Stimulated activated naive CD4-positive, alpha-beta T cell (primary cell): ENCODE measurements at places on chromosomes 1 and 21.
A peak's percentile ranks its signal among the peaks of the same experiment; 100 is the strongest.

DNA sequence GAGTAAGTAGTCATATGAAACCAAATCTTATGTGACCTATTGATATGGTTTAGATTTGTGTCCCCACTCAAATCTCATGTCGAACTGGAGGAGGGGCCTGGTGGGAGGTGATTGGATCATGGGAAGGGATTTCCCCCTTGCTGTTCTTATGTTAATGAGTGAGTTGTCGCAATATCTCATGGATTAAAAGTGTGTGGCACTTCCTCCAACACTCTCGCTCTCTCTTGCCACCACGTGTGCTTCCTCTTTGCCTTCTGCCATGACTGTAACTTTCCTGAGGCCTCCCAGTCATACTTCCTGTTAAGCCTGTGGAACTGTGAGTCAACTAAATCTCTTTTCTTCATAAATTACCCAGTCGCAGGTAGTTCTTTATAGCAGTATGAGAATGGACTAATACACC is 241.2 kb downstream of the RGS7 start:
- DNase-seq: no peak

- no peak for DNase-seq
Observed at GRCh38 chr1:167507719-167508118, 10.6 kb downstream of the CD247 start.

- DNase-seq: no peak
Observed at GRCh38 chr1:167088746-167089417, 1.3 kb downstream of the GPA33 start.

GRCh38 chr1:44313265-44313918 is 41.7 kb downstream of the ERI3 start:
- no peak for DNase-seq

- DNase-seq: no peak
Observed at GRCh38 chr1:54255026-54255702, 55.2 kb downstream of the MRPL37 start.

GRCh38 chr1:15103906-15104305 is 49.6 kb upstream of the TMEM51 start:
- DNase-seq: no peak

GRCh38 chr1:180912211-180912800 is 391 bp upstream of the KIAA1614 start:
- no peak for DNase-seq

DNA sequence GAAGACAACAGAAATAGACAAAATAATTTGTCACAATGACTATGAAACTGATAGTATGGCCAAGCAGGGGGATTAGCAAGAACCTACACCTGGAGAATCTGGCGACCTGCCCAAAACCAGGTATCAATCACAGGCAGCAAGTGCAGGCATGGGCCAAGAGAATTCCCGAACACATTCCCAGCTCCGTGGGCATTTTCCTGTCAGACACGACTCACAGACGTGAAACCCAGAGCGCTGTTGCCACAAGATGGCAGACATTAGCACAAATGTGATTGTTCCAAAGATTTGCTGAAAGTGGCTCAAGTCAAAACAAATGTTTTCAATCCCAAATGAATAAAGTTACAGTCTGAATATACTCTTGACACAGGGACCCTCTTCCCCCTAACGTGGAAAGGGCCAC is 36.8 kb downstream of the HLCS start:
- DNase-seq: no peak

- no peak for DNase-seq
Observed at GRCh38 chr1:76948846-76949245, 81.6 kb downstream of the ST6GALNAC5 start.

- DNase-seq: no peak
Observed at GRCh38 chr1:184734980-184735379, 19.7 kb downstream of the EDEM3 start.

DNA sequence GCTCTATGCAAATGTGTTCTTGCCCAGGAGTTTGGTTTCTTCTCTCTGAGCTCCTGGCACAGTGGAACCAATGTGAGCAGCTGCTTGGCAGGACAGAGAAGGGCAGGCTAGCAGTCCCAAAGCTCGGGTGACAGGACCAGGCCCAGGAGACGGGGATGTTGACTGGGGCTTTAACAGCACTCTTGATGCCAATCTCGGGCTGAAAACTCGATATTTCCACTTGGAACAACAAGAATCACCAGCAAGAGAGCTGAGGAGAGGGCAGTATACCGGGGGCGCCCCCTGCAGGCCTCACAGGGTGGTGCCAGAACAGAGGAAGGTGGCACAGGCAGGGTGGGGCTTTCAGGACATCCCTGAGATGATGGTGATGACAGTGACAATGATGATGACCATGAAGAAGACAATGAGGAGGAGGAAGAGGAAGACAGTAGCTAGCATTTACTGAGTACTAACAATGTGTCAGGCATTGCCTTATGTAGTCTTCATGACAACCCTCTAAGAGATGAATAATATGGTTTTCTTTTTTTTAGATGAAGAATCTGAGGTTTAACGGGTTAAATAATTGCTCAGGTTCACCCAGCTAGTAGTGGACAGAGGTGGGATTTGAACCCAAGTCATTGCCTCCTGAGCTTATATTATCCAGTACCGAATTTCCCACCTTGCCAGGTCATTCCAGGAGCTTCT is 2.7 kb upstream of the KCNJ9 start:
- DNase-seq: peak; percentile 63

DNA sequence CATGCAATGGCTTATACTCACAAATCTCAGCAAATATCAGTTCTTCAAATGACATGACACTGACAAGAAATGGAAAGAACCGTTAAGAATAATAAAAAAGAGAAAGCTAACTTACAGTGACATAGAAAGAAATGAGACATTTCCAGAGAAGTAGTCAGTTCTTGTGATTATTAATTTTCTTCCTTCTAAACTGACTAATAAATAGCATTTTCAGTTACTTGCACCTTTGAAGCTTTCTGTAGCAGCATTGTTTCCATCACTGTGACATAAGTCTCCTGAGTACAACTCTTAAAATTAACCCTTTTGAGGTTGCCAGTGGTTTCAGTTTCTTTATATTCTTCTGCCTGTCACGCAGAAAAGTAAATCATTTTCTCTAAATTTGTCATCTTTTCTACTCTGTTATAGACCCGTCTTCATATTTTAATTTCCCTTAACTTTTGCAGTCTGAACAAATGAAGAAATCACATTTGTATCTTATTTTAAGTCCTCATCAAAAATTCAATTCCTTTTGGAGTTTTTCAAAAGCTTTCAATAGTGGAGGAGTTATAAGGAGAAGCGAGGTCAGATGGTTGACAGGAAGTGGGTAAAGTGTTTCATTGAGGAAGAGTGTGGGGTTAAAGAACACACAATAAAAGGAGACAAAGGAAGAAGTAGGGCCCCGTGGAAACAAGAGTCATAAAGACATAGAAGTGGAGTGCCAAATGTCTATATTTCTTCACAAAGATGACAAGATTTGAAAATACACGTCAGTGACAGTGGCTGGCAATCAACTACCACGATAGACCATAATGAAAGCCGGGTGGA is 57.9 kb upstream of the S1PR1 start:
- DNase-seq: peak; percentile 56
